ENCODE measurements at places on chromosomes 16 and 17.

GRCh38 chr17:77304051-77304745 lies 163.4 kb downstream of the SEC14L1 start:
- DNase-seq = no peak

- no peak for DNase-seq
Measured at GRCh38 chr16:49023050-49023449, 258.6 kb downstream of the CBLN1 start.

GRCh38 chr16:5386989-5387388 lies 289.4 kb upstream of the EEF2KMT start:
- no peak for DNase-seq

GRCh38 chr16:50593410-50594150 lies 45.4 kb downstream of the NKD1 start:
- no peak for DNase-seq

- DNase-seq = peak; percentile 63
Measured at GRCh38 chr16:30953511-30954124, 3.9 kb upstream of the SETD1A start.

GRCh38 chr17:79797492-79798298 lies 818 bp upstream of the CBX8 start:
- DNase-seq = no peak

DNA sequence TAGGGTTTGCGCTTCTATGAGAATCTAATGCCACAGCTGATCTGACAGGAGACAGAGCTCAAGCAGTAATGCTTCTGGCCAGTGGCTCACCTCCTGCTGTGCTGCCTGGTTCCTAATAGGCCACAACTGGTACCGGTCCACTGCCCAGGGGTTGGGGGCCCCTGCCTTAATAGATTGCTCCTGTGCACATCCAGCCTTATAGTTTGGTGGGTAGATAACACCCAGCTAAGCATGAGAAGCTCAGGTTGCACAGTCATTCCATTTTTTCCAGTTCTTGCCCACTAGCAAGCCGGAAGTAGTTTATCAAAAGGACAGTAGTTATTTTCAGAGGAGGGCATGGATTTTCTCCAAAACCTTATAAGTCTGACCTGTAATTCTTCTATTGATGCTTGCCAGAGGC lies 7.6 kb downstream of the KRTAP1-5 start:
- no peak for DNase-seq

DNA sequence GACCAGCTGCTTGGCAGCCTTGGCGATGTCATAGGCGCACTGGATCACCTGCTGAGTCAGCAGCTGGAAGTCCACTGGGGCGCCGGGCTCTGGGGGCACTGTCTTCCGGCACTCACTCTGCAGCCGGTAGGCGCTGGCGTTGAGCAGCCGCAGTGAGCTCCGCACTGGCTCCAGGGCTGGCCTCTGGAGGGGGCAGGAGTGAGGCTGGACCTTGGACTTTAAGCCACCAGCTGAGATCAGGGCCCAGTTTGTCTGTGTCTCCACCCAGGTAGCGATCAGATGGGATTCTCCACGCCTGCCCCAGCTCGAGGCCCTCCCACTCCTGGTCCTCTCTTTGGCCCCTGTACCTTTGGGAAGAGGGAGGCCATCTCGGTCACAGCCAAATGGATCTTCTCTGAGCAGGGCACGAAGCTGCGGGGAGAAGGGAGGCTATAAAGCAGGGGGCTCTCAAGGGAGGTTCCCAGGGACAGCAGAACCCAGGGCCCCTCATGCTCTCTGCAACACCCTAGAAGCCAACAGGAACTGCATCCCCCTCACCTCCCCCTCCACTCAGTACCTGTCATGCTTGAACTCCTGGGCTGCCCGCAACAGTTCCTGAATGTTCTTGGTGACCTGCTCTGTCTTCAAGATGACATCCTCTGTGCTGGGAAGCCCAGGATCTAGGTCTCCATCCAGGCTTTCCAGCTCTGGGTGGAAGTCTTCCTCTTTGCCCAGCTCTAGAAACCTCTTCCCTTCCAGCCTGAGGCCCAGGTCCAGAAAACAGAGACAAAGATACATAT lies 6.4 kb downstream of the TP53I13 start:
- no peak for DNase-seq

DNA sequence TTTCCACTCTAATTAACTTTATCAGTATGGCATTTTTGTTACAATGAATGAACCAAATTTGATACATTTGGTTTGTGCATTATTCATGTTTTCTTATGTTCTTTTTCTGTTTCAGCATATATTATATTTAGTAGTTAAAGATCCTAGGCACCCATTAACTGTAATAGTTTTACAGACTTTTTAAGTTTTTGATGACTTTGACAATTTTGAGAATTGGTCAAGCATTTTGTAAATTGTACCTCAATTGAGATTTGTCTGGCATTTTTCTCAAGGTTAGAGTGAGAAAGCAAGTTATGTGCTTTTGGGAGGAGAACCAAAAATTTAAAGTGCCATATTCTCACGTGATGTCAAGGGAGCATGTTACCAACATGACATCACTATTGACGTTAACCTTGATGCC lies 1019.2 kb downstream of the CDH11 start:
- DNase-seq = no peak

DNA sequence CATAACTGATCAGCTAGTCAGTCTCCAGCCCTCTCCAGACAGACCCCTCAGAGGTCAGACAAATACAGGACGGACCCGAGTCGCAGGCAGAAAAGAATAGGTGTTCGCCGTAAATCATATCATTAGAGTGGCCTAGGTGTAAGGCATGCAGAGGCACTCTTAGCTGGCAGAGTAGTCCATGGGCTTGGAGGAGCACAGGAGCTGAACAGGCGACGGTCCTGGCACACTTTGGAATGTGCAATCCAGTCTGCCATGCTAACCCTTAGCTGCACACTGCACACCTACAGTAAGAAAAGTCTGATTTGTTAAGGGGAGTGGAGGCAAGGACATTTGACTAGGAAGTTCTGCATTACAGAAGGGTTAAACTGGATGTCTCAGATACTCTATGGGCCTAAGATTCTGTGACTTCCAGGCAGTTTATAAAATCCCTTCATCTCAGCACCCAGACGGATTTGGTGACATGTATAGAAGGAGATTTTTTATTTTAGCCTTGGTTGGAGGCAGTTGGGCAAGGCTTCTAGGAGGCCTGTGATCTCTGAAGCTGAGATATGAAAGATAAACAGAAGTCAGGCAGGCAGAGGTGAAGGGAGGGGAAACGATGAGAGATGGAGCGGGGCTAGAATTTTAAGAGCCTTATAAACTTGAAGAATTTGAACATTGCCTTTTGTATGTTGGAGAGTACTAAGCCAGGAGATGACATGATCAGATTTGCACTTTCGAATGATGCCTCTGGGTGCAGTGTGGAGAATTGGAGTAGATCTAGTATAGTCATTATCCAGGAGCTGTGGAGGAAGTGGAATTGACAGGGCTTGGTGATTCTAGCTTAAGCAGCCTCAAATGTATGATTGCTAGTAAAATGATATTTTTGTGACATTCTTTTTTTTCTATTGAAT lies 34.6 kb upstream of the SLC5A11 start:
- no peak for DNase-seq

GRCh38 chr16:57475711-57476339 lies 10.5 kb downstream of the DOK4 start:
- peak; percentile 64 for DNase-seq

GRCh38 chr16:4081047-4081446 lies 35.2 kb downstream of the ADCY9 start:
- DNase-seq = no peak

DNA sequence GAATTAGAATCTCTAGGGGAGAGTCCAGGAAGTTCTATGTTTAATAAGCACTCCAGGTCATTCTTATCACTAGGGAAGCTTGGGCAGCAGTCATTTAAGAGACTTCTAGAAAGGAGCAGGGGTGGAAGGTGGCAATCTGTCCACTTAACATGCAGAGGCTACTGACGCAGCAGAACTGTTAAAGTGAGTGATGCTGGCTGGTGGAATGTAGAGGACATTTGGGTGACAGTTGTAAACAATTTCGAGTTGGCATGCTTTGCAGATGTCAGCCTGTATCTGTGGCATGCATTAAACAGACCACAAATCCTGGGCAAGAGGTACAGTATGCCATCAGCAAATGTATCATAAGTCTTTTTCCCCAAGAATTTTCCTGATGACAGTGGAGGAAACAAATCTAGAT lies 40.5 kb upstream of the HS3ST3A1 start:
- no peak for DNase-seq

GRCh38 chr16:59864981-59865666 lies 1131.0 kb upstream of the GOT2 start:
- DNase-seq = no peak

DNA sequence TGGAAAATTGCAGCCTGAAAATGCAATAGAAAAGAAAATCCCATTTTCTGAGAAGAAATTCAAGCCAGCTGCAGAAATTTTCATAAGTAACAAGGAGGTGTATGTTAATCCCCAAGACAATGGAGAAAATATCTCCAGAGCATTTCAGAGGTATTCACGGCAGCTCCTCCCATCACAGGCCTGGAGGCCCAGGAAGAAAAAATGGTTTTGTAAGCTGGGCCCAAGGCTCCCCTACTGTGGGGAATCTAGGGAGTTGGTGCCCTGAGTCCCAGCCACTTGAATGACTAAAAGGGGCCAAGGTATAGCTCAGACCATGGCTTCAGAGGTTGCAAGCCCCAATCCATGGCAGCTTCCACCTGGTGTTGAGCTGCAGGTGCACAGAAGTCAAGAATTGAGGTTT lies 93.3 kb upstream of the ZNF267 start:
- DNase-seq = no peak

DNA sequence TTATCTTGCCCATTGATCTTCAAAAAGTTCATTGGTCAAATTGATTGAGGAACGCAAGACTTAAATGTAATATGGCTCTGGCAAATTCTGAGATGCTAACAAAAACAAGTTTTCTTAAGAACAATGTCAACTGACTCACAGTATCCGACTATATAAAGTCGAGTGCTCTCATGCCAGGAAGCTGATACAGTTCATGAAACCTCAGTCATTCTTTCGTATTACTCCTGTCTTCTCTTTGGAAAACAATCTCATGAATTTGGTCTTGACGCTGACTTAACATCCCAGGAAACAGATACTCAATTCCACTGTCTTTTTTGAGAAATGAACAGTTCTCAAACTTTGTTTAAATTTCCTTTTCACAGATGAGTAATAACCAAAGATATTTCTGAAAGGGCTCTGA lies 704.9 kb downstream of the MAF start:
- no peak for DNase-seq

DNA sequence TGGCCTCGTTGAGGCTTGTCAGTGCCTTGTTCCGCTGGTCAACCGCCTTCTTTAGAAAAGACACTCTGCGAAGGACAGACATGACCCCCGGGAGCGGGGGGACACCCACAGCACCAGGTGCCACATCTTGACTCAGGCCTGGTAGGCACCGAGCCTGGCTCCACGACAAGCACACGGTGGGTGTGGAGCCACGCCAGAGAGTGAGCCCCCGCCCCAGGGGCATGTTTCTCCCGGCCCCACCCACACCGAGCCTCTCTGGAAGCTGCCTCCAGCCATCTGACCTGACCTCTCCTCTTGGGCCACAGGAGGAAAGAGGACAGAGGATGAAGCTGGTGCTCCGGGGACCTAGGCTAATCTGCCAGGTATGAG lies 4.6 kb downstream of the FAAP100 start:
- DNase-seq = no peak

DNA sequence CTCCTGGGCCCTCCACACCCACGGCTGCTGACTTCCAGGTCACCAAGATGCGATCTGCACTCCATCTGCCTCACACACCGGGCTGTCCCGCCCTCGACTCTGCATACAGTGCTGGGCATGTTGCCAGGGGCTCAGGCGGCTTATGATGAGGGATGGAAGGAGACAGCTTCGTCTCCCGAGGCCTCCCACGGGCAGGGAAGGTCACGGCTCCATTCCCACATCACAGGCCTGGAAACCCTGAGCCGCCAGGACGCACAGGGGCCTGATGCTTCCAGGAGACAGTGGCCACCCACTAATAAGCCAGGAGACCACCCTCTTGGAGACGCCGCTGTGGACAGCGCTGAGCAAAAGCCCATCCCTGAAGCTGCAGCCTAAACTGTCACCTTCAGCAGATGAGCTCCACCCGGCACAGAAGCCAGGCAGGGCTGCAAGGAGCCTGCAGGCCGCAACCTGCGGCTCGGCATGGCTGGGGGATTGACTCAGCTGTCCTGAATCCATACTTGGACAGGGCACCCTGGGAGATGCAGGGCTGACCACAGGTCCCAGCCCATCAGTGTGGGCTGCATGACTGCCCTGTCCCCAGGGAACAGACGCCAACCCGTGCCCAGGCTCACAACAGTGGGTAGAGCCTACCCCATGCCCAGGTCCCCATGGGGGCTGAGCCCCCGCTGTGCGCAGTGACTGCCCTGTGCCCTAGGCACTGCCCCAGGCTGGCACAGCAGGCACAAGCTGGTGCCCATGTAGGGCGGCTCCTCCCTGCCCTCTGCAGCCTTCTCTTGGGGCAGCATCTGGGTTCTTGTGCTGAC lies 34.4 kb downstream of the SLC7A5 start:
- no peak for DNase-seq

DNA sequence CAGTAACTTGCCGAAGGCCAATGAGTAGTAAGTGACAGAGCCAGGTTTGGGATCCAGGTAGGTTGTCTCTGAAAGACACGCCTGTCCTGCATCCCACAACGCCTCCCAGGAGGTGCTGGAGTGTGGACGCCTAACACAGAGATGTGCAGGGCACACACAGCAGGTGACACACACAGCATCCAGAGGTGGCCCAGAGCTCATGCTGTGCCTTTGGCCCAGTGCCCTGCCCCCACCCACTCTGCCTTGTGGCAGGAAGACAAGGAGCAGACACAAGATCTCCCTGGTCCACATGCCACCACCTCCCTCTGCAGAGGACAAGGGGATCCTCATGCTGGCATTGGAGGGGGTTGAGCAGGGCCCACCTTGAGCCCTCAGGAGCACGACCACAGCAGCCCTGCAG lies 14.7 kb upstream of the STH start:
- DNase-seq = no peak

- DNase-seq = no peak
Measured at GRCh38 chr16:12160815-12161550, 184.4 kb downstream of the SNX29 start.

- no peak for DNase-seq
Measured at GRCh38 chr17:71067669-71068407, 898.5 kb downstream of the KCNJ2 start.

- DNase-seq = no peak
Measured at GRCh38 chr16:80954985-80955384, 51.7 kb downstream of the CMC2 start.

GRCh38 chr17:44636562-44636961 lies 19.7 kb upstream of the MEIOC start:
- no peak for DNase-seq

GRCh38 chr16:84410361-84411138 lies 42.2 kb downstream of the ATP2C2 start:
- no peak for DNase-seq

- DNase-seq = no peak
Measured at GRCh38 chr16:67539691-67540635, 11.3 kb downstream of the RIPOR1 start.

Data from CD4-positive, alpha-beta T cell treated with Interferon gamma for 1 hour (primary cell).